ENCODE measurements at places on chromosomes 5 and 9. TPM values are rescaled to one million over a fixed set of nuclear protein-coding genes. Genes with fewer than 3 reads are reported as not detected.

ANKRD33B gene
- 11.8 TPM for total RNA-seq

IFNA21 gene
- not detected for total RNA-seq

PPP3R2 gene
- total RNA-seq, result not detected

SOHLH1 gene
- not detected for total RNA-seq

RASEF gene
- total RNA-seq, result 1.3 TPM

DNAI1 gene
- total RNA-seq, result 0.11 TPM

SLC45A2 gene
- 0.49 TPM for total RNA-seq

PCAT7 gene
- 9.9 TPM for total RNA-seq

ISCA1 gene
- total RNA-seq, result 29.2 TPM

C9orf153 gene
- not detected for total RNA-seq

ITGA2 gene
- 10.9 TPM for total RNA-seq

GFPT2 gene
- 32.9 TPM for total RNA-seq

PIP5K1B gene
- total RNA-seq, result not detected

ADAMTS6 gene
- total RNA-seq, result 3.1 TPM

SPATA31D3 gene
- total RNA-seq, result not detected

OR1J2 gene
- total RNA-seq, result not detected

BDP1 gene
- total RNA-seq, result 23.7 TPM

GRXCR2 gene
- total RNA-seq, result not detected

FAM151B gene
- total RNA-seq, result 2.6 TPM

NTNG2 gene
- total RNA-seq, result 0.80 TPM

C6 gene
- not detected for total RNA-seq

GADD45G gene
- not detected for total RNA-seq

OMD gene
- total RNA-seq, result not detected

RAI14 gene
- 27.1 TPM for total RNA-seq

FAM53C gene
- 39.6 TPM for total RNA-seq

FCN2 gene
- total RNA-seq, result not detected

FBXL7 gene
- 4.9 TPM for total RNA-seq

NEURL1B gene
- 0.11 TPM for total RNA-seq

HSPA4 gene
- 114 TPM for total RNA-seq

NUTM2F gene
- total RNA-seq, result not detected

SELENOP gene
- total RNA-seq, result not detected

GPRIN1 gene
- 10.1 TPM for total RNA-seq

SPACA9 gene
- 4.0 TPM for total RNA-seq

RRAGA gene
- total RNA-seq, result 29.3 TPM

ABL1 gene
- total RNA-seq, result 30.9 TPM

ADGRD2 gene
- total RNA-seq, result not detected

NMUR2 gene
- 0.13 TPM for total RNA-seq

WASHC1 gene
- 11.4 TPM for total RNA-seq

PCDHA12 gene
- 2.8 TPM for total RNA-seq

NME5 gene
- not detected for total RNA-seq

ELAVL2 gene
- total RNA-seq, result 2.3 TPM

CDHR2 gene
- not detected for total RNA-seq

ALDH7A1 gene
- total RNA-seq, result 48.8 TPM

DMRT3 gene
- total RNA-seq, result not detected

MYOT gene
- not detected for total RNA-seq

FAM120AOS gene
- 39.4 TPM for total RNA-seq

RAB14 gene
- total RNA-seq, result 14.8 TPM

AMBP gene
- not detected for total RNA-seq

Data from A375 (cell line).